Stimulated activated CD8-positive, alpha-beta memory T cell treated with anti-CD3 and anti-CD28 coated beads, Interleukin-4, amount 100 ng/mL, for 1 hour (primary cell): ENCODE measurements at places on chromosomes 2 and 18.
A peak's percentile ranks its signal among the peaks of the same experiment; 100 is the strongest.

- no peak for DNase-seq
Measured at GRCh38 chr2:18402-19271, 27.7 kb downstream of the FAM110C start.

GRCh38 chr2:86011449-86011941 is 94.2 kb downstream of the POLR1A start:
- no peak for DNase-seq

- DNase-seq: no peak
Measured at GRCh38 chr18:3967359-3968180, 487.5 kb downstream of the DLGAP1 start.

DNA sequence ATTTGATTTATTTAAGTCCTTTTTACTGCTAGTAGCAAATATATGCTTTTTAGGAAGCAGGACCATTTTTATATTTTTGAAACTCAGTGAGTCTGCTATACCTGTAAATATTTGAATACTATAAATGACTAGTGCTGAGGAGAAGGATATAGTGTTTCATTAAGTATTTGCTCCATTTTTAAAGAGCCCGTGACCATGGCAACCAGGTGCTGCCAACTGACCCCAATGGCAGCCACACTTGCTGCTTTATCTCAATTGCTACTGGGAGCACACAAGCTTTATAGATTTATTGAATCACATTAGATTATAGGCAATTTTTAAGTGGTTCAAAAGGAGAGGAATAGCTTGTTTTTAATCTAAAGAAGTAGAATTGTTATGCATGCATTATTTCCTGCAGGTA is 142.0 kb downstream of the SCG2 start:
- no peak for DNase-seq

- no peak for DNase-seq
Measured at GRCh38 chr18:9709304-9709877, 1.3 kb downstream of the RAB31 start.

DNA sequence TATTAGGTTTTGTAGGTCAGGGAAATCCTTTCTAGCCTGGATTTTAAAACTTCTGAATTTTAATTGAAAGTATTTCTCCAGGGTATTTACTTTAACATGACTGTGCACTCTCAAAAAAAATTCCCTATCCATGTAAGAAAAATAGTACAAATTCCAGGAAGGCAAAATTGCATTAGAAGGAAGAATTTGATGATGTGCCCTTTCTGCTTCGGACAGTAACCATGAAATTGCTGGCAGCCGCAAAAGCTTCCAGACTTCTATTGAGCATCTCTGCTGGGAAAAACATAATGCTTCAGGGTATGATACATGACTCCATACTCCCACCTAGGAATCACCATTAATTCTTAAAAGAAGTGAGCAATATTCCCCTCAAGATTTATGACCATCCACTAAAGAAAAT is 17.2 kb upstream of the KLF7 start:
- DNase-seq: no peak

DNA sequence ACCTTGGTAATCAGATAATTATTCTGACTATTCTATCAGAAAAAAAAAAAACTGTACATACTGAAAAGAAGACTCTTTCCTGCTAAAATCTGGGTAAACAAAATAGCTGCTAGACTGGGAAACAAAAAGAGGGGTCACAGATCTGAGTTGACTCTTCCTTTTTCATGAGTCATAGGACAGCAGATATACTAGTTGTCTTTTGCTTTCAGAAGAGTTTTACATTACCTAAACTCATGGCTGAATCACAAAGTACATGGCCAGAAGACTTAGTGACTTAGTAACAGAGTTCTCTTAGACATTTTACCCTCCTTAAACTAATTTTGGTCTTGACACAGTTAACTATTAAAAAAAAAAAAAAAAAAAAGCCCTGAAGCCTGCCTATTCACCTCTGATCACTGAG is 834.0 kb upstream of the FSHR start:
- DNase-seq: no peak

GRCh38 chr18:3798032-3798431 is 348.1 kb downstream of the TGIF1 start:
- DNase-seq: no peak

- DNase-seq: no peak
Measured at GRCh38 chr2:25981596-25982272, 563 bp downstream of the KIF3C start.

DNA sequence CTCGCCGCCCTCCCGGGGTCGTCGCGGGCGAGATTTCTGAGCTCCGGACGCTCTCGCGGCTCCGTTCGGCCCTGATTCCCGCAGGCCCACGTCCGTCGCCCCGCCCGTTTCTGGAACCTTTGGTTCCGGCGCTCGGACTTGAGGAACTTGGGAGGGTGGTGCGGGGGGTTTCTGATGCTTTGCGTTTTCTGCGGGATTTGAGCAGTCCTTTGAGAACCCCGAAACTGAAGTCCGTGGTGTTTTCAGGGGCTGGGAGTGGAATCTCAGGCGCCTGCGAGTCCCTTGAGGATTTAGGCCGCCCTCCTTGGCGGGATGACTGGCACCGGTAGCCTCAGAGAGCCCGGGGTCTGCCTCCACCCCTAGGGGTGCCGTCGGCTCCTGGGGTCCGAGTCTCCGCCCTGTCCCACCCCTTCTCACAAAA is 336 bp downstream of the THNSL2 start:
- no peak for DNase-seq

DNA sequence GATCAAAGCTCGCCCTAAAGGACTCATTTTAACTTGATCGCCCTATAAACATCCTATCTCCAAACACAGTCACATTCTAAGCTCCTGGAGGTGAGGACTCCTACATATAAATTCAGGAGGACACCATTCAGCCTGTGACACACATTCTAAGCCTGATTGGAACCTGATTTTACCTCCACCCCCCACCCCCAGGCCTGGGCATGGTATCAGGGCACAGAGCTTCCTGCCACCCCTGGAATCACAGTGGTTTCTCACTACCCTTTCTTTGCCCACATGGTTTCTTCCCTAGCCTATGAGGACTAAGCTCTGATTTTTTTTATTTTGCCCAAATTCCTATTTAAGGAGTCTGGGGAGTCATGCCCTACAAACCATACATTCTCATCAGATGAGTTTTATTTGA is 428.1 kb upstream of the ID2 start:
- no peak for DNase-seq

GRCh38 chr18:3456686-3457069 is 6.7 kb downstream of the TGIF1 start:
- DNase-seq: no peak

- DNase-seq: no peak
Measured at GRCh38 chr2:197894751-197895274, 90.4 kb downstream of the PLCL1 start.

- DNase-seq: no peak
Measured at GRCh38 chr2:67840460-67841068, 222.2 kb downstream of the C1D start.

- DNase-seq: no peak
Measured at GRCh38 chr2:219638948-219639755, 11.7 kb downstream of the SLC4A3 start.

DNA sequence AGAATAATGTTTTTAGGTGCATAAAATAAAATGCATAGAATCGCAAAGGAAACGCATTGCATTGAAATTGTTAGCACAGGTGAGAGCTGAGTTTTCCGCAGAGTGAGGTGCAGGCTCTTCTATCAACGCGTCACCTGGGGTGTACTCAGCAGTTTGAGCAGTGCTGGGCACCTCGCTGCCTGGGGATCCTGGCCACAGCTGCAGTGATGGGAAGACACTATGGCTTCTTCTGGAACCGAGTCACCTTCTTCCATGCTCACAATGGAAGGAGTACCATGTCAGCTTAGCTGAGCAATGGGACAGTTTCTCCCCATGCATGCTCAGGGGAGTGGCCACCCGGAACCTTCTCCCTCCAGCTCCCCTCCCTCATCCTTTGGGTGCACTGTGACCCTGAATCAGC is 95.4 kb upstream of the OTOS start:
- no peak for DNase-seq

- no peak for DNase-seq
Measured at GRCh38 chr2:30693821-30694281, 113.4 kb downstream of the CAPN13 start.

GRCh38 chr2:7007846-7008741 is 90.9 kb downstream of the RNF144A start:
- no peak for DNase-seq

- no peak for DNase-seq
Measured at GRCh38 chr18:73778032-73778359, 369.6 kb downstream of the FBXO15 start.

GRCh38 chr2:120310136-120310535 is 35.8 kb upstream of the INHBB start:
- no peak for DNase-seq

DNA sequence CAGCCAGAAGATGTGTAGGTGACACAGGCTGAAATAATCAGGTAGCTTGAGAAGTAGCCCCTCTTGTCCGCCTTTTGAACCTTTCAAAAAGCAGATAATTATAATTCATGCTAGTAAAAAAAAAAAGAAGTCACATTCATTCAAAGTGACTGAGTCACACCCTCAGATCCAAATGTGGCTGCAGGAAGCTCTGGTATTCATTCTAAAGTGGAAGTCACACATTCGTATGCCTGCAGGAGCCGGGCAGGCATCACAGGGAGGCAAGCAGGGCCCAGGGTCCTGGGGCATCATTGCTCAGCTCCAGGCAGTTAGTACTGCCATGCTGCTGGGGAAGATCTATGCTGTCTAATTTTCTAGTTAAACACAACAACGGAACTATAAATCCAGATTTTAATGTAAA is 21.7 kb upstream of the RAB11FIP5 start:
- DNase-seq: no peak

DNA sequence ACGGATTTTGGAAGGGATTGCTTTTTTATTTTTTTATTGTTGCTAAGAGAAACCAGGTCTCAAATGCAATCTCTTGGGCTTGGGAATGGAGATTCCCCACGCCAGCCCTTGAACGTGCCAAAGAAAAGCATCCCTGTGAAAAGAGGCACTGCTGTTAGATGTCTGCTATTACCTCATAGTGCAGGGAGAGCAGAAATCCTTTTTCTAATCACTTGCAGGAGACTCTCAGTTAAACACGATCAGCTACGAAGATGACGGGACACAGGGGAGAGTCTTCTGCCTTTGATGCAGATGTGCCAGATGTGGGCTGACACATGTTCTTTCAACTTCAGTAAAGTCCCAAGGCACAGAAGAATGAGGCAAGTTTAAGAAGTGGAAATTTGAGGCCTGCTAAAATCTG is 381.6 kb upstream of the TRIB2 start:
- no peak for DNase-seq

DNA sequence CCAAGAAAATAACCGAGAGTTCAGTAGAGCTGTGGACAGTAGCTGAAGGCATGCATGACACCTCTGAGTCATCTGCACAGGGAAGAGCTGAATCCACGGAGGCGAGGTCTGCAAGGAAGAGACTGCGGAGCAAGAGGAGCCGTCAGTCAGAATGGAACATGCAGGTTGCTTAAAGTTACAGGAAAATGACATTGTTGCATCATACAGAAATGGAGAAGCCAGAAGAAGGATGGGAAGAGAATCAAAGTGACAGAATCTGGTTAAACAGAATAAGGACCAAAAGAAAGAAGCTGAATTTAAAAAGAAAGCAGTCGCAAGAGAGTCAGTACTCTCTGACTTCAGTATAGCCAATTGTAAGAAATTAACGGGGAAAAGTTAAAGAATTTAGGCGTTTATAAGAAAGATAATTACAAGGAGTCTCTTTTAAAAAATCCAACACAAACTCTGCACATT is 533.8 kb downstream of the ADCYAP1 start:
- DNase-seq: no peak

DNA sequence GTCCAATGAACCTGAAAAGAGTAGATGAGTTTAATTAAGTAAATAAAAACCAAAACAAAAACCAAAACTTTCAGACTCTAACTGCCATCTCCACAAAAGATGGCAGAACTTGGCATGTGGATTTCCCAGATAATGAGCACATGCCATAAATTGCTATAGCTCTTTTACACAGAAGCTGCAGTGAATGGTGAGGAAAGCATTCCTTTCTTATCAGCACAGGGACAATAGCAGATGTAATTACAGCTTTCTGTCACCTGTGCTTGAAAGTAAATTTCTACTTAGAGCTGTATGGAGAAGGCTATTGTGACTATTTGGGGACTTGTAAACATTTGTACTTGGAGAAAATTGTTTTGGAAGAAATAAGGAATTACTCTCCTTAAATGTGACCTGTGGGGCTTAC is 378.4 kb downstream of the RPRM start:
- no peak for DNase-seq

DNA sequence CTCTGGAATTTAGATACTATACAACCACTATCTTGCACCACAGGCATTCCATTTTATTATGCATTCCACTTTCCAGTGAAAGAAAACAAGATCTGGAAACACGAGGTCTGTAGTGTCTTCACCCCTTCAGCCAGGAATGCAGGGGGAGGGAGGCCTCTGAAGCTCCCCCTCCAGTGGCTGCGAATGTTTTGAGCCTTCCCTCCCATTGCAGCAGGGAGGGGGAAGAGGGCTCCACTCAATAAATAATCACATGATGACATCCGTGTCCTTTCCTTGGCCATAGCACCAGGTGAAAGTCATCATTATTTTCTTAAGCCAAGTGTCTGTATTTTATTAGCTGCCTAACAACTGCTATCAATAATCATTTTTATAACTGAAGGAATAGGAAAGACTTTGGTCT is 38.6 kb downstream of the ALPK2 start:
- DNase-seq: no peak

GRCh38 chr2:100580367-100581276 is 17.8 kb downstream of the PDCL3 start:
- peak; percentile 26 for DNase-seq

DNA sequence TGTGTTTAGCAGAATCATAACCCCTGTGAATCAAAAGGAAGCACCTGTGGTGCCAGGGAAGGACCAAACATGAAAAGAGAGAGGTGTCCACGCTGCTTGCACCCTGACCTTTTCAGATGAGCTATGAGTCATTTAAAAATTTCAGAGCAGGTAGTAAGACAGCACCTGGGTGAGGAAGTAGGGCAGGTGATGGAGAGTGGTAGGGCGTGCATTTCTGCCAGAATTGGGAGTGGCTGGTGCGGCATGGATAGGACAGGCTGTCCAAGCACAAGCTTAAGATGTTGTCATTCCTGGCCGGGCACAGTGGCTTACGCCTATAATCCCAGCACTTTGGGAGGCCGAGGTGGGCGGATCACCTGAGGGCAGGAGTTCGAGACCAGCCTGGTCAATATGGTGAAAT is 36.8 kb downstream of the NPAS2 start:
- DNase-seq: no peak

DNA sequence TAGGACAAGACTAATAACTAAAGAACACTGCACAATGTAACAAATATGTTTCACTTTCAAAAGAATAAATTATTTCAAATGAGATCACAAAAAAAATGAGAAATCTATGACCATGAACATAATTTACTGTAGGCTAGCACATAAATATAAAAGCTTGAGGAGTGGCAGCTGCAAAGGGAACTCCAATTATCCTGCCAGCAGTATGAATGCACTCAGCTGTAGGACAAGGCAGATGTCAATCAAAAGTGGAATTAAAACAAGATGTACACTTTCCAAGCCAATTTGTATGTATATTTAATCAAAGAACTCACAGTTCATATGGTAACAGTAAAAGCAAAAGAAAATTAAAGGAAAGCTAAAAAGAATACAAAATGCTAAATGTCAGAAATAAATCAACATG is 76.6 kb upstream of the NCKAP5 start:
- no peak for DNase-seq
